ENCODE measurements at places on chromosomes 1 and 21.

GRCh38 chr1:115946116-115946515, 30.2 kb upstream of the SLC22A15 start:
- DNase-seq: no peak

GRCh38 chr1:25066256-25066655, 136.2 kb upstream of the RUNX3 start:
- no peak for DNase-seq

DNA sequence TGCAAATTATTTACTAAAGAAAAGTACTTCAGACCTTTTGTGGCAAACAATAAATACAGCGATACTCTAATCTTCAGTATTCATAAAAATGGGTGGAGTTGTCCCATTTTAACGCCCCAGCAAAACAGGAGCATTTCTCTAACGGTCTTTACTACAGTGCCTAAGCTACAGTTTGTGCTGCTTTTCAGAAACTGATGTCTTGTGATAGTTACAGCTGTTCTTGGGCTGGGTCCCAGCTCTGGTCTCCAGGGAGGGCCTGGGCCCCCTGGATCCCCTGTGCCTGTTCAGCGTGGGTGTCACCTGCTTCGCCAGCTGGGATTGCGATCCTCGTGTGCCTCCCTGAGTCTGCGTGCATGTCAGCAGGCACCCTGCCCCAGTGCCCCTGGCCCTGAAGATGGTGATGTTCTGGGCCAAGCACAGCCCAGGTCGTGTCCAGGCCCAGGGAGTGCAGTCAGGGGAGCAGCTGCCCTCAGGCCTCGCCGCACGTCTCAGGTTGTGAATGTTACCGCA, 64.0 kb upstream of the DIP2A start:
- DNase-seq: no peak

DNA sequence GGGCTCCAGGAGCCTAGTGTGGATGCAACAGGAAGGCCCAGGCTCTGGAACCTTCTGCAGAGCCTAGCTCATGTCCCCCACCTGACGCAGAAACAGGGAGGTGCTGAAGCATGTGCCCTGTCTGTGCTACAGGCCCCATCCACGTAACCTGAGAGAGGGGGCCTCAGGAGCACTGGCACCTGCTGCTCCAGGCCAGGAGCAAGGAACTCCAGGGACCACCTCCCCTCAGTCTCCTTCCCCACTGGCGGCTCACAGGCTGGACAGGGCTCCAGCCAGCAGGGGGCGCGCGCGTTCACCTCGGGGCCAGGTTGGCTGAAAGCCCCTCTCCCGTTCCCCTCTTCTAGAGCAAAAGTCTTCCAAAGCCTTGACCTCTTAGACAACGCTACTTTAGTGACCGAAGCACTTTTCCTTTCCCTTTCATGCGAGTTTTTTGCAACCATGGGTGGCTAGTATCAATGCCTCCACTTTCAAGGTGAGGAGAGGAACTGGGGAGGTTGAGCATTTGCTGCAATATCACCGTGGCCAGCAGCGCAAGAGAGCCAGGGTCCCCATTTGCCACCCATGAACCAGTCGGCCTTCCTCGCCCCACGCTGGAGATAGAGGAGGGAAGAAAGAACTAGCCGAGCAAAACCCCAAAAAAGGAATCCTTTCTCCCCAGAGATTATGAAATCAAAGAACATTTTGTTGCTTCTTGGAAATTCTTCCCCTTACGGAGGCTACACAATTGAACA, 52.4 kb upstream of the GPR157 start:
- DNase-seq: peak; percentile 26

- no peak for DNase-seq
These were observed 11.0 kb downstream of the ESPN start for GRCh38 chr1:6435547-6435946.

DNA sequence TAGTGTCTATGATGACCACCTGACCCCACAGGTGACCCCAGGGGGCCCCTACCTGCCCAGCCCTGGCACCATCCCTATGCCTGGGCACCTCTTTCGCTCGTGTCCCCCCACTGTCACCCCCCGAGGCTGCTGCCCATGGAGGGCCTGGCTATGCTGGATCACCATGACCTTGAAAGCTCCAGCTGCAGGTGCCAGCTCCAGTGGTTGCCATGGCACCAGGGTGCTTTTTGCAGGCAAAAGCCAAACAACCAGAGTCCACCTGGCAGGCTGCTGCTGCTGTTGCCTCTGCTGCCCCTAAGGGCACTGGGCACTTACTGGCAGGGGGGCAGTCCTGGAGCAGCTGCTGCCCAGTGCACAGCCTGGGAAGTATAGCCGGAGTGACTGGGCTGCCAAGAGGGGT, 21.7 kb downstream of the ETNK2 start:
- DNase-seq: no peak

GRCh38 chr1:22186311-22186710, 43.4 kb upstream of the WNT4 start:
- no peak for DNase-seq

GRCh38 chr1:178540646-178541045, 27.7 kb downstream of the TEX35 start:
- no peak for DNase-seq

GRCh38 chr1:227465256-227465655, 98.1 kb upstream of the ZNF678 start:
- DNase-seq: no peak

- DNase-seq: no peak
These were observed 9.3 kb downstream of the SRRM1 start for GRCh38 chr1:24652382-24652781.

DNA sequence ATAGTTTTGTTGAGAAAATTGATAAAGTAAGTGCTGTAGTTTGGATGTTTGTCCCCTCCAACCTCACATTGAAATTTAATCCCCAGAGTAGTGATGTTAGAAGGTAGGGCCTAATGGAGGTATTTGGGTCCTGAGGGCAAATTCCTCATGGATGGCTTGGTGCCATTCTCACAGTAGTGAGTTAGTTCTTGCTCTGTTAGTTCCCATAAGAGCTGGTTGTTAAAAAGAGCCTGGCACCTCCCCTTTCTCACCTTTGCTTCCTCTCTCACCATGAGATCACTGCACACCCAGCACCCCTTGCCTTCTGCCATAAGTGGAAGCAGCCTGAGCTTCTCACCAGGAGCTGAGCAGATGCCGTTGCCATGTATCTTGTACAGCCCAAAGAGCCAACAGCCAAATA, 354.8 kb upstream of the NFIA start:
- no peak for DNase-seq

GRCh38 chr1:54922040-54922761, 35.2 kb upstream of the DHCR24 start:
- DNase-seq: no peak

- no peak for DNase-seq
These were observed 6.9 kb upstream of the C4BPB start for GRCh38 chr1:207081806-207082205.

- no peak for DNase-seq
These were observed 10.5 kb downstream of the TENT5C start for GRCh38 chr1:117616356-117616755.

GRCh38 chr1:232192781-232193450, 437.0 kb downstream of the SIPA1L2 start:
- DNase-seq: no peak

All from activated CD4-positive, CD25-positive, alpha-beta regulatory T cell treated with anti-CD3 and anti-CD28 coated beads, Interleukin-2, amount 50 U/mL, for 16 hours (primary cell).